ENCODE measurements at places on chromosomes 3 and 15.

GRCh38 chr3:122560680-122561079 is 3.4 kb downstream of the PARP9 start:
- DNase-seq, result peak; percentile 52

GRCh38 chr3:113439606-113440005 is 1.7 kb downstream of the CFAP44 start:
- DNase-seq, result no peak

GRCh38 chr3:98843266-98843959 is 58.1 kb downstream of the DCBLD2 start:
- no peak for DNase-seq

DNA sequence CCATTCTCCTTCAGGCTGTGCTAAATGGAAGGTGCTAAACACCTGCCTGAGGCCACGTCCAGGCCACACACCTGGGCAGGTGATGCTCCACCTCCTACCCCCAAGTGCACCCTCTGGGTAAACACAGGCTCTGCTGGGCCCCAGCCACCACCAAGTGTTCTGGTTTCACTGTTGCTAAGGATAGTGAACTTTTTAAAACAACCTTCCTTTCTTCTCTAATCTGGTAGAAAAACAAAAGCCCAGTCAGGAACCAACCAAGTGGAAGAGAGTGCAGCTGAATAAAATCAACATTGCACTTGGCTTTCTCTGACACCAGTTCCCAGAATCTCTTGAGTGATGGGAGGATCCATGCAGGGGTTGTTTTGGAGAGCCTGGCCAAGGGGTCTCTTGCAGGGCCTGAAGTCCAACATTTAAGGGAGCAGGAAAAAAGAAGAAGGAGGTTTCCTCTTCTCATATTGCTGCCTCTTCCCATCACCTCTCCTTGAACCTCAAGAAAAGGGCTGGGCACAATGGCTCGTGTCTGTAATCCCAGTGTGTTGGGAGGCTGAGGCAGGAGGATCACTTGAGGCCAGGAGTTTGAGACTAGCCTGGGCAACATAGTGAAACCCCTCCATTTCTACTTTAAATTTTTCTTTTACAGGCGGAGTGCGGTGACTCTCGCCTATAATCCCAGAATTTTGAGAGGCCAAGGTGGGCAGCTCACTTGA is 26.2 kb upstream of the ATP13A3 start:
- no peak for DNase-seq

DNA sequence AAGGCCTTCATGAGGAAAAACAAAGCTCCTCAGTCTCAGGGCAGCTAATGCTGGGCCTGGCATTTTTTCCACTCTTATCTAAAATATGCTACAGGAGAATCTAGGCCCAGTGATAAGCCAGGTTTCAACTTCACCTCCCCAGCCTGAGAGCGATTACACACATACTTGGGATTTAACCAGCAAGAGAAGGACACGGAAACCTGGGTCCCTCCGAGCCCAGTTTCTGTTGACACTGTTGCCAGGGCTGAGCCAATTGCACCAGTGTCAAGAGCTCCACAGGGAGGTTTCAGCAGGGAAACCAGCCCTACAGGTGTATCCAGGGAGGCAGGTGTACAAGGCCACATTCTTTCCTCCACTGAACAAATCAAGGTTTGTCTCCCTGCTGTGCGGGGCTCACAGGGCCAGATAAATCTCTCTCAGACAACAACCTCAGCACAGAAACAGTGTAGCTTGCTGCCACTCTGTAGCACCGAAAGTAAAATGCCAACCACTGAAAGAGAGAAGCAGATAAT is 85.4 kb downstream of the MAGI1 start:
- no peak for DNase-seq

DNA sequence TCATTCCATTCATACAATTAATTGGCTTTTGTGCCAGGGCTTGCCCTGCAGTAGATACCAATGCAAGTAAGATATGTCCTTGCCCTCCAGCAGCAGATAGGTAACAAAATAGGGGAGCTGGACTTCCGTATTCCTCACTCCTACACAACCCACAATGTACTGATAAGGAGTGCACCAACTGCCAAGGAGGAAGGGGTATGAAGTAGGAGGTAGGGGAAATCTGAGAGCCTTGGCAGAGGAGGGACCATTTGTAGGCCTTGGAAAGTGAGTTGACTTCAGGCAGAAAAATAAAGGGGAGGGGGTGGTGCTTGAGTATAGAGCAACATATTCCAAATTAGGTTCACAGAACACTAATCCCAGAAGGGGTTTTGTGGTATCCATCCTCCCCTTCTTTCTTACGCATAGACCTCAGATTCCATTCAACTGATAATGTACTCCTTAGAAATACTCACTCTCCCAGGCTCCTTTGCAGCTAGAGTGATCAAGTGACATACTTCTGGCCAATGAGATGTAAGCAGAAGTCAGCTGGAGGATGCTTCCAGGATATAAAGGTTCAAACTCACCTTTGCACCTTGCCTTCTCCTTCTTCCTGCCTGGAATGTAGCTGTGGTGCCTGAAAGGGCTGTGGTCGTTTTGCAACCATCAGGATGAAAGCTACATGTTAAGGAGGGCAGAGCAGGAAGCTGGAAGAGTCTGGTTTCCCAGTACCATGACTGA is 127.1 kb upstream of the SMAD3 start:
- no peak for DNase-seq

GRCh38 chr3:8629151-8630021 is 15.2 kb downstream of the SSUH2 start:
- DNase-seq, result peak; percentile 43

DNA sequence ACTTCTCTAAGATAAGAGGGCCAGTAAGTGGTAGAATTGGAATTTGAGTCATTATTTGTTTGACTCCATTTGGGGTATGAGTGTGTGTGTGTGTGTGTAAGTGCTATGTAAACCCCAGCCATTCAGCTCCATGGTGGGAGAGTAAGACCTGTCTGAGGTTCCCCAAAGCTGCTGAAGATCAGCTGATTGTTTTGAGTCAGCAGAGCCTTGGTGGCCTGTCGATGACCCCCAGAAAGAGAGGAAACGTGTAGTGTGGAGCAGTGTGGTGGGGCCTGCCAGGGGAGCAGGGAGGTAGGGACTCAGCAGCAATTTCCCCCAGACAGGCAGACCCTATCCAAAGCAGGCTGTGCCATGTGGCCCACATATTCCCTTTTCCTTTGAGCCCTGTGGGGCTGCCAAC is 5.3 kb downstream of the DVL3 start:
- no peak for DNase-seq

DNA sequence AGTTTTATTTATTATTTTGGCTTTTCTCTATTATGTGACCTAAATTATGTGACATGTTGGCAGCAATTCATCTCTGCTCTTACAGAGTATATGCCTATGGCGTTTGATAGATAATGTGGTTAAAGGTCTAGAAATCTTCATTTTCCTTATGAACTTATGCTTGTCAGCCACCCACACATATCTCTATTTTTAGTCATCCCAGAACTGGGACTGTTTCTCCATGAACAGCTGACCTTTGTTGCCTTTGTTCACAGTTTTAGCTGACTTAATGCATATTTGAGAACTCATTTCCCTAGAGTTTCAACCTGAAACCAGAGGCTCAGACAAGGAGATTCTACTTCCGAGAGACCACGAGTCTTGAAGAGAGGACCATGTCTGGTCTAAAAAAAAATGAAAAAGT is 176.5 kb downstream of the RAP2B start:
- DNase-seq, result no peak

DNA sequence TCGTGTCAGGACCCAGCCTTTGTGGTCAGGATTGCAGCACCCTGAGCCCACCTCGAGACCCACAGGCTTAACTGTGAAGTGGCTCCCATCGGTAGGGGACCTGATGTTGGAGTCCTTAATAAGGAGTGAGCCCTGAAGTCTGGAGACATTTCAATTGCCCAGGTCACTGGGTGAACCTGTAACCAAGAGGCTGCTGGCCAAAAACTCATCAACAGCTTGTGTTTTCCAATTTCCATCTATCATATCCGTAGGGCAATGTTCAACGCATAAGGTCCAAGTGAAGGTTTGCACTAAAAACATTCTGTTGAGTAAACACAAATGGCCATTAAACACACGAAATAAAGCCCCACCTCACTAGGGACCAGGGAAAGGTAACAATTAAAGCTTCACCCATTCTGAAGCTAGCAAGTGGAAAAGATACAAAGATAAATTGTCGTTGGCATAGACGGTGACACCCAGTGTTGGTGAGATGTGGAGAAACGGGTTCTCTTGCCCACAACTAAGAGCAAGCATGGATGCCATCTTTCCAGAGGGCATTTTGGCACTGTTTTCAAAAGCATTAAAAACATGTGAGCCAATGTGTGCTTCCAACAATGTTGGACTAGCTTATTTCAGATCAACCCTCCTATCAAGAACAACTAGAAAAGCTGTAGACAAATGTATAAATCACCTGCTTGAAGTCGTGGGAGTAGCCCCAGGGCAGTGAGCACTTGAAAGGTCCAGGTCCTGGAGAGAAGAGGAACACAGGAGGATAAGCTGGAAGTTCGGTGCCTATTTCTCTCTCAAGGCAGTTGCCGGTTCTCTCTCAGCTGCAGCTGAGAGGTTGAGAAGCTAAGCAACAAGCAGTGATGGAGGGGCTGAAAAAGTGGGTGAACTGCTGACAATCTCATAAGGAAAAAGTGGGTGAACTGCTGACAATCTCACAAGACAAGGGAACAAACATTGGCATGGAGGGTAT is 56.3 kb upstream of the PCSK6 start:
- no peak for DNase-seq

GRCh38 chr3:122564155-122564912 is at the start of the genes DTX3L and PARP9:
TSS of gene DTX3L (plus strand) at chr3:122564338. CDS start at chr3:122564427, 89 bp downstream.
TSS of gene PARP9 (minus strand) at chr3:122564300. CDS start at chr3:122559620, 4,680 bp downstream.
- peak; percentile 53 for DNase-seq

DNA sequence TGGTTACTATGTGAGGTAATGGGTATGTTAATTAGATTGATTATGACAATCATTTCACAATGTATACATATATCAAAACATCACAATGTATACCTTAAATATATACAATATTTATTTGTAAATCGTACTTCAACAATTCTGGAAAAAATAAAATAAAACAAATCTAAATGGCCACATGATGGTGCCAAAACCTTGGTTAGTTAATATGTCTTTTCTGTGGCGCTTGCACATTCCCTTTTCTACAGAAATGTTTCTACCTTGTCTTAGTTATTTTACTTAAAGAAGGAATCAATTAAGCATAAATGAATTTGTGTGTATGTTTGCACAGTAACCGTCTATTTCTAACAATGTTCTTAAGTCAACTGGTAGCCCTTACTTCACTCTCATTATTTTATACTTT is 53.4 kb downstream of the OXSM start:
- no peak for DNase-seq

GRCh38 chr15:99635794-99636193 is 70.0 kb downstream of the MEF2A start:
- no peak for DNase-seq

DNA sequence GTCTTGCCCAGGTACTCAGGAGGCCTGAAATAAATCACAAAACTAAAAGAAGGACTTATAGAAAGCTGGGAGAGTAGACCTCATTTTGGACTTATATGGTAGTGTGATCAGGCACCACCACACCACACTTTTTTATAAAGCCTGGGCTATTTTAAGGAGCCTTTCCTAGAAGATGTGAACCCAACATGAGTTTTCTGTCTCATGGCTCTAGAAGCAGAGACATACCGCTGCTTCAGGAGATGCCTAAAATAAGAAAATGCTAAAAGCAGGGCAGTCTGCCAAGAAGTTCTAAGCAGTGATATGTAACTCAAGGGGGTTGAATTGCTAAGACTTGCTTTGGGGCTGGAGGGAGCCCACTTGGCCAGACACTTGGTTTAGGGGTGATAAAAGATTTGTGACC is 49.6 kb downstream of the SUMF1 start:
- DNase-seq, result no peak

DNA sequence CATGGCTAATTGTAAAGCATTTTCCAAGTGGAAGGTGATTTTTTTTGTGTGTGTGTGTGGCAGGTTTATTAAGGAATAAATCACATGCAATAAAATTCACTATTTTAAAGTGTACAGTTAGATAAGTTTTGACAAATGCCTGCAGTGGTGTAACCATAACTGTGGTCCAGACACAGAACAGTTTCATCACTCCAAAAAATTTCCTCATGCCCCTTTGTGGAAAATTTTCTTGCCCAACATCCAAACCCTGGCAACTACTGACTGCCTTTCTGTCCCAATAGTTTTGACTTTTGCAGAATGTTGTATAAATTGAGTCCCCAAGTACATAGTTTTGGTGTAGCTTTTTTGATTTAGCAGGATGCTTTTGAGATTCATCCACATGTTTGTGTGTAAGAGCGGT is 135.1 kb upstream of the KLHL25 start:
- DNase-seq, result no peak

GRCh38 chr3:180000500-180000899 is 36.2 kb downstream of the PEX5L start:
- DNase-seq, result no peak

DNA sequence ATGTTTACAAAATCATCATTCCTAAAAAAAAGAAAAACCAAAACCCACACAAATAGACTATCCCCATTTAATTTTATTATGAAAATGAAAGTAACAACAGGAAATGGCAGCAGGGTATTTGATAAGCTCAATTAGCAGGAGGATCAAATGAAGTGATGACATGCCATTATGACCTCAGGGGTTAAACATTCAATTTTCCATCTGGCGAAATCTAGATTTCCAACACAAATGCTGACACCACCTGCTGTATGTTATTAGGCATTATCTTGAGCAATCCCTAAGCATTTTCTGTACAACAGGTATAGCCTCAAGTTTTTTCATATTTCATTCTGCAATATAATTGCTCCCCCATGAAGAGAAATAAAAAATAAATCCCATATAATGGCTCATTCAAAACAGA is 57.1 kb downstream of the SHQ1 start:
- DNase-seq, result no peak

DNA sequence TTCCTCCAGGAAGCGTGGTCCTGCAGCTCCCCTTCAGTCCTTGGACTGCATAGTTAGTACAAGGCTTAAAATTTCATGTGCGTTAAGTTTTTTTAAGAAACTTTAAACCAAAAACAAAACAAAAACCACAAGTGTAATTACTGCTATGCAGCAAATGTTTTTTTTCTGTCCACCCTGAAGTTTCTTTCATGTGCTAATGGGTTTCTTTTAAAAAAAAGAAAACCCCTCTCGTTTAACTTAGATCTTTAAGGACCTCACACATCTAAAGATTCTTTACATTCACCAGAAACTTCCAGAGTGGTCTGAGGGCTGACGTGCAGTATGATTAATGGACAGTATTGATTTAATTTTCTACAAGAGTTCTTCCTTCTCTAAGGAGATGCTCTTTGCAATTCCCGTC is 72.0 kb upstream of the PYGO1 start:
- no peak for DNase-seq

DNA sequence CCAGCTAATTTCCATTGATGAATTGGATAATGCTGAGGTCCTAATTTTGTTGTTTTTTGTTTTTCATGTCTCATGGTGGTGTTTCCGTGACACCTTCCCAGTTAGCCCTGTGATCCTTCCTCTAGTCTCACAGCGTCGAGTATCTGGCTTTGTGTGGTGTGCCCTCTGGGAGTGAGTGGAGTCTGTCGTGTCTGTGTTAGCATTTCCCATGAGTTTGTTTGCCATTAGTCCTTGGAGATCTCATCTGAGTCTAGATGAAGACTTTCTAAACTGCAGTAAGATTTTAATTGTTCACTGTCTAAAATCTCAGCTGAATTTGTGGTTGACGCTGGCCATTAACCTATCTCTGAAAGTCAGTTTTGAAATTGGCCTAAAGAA is 224.2 kb downstream of the ITPR1 start:
- no peak for DNase-seq

GRCh38 chr3:190345027-190345821 is 23.0 kb upstream of the CLDN1 start:
- no peak for DNase-seq

GRCh38 chr3:153399636-153400035 is 237.6 kb downstream of the RAP2B start:
- DNase-seq, result no peak

- no peak for DNase-seq
Measured at GRCh38 chr3:166554023-166554422, 716.8 kb upstream of the BCHE start.

GRCh38 chr15:63634154-63634553 is 37.0 kb downstream of the FBXL22 start:
- no peak for DNase-seq
